Pons (tissue), 1 donor: ENCODE measurements at places on chromosomes 3 and 15.

- DNase-seq, result no peak
These were observed 93.0 kb downstream of the MEIS2 start for GRCh38 chr15:37007301-37007700.

GRCh38 chr3:166957121-166957520 is 423.0 kb downstream of the ZBBX start:
- DNase-seq, result no peak

DNA sequence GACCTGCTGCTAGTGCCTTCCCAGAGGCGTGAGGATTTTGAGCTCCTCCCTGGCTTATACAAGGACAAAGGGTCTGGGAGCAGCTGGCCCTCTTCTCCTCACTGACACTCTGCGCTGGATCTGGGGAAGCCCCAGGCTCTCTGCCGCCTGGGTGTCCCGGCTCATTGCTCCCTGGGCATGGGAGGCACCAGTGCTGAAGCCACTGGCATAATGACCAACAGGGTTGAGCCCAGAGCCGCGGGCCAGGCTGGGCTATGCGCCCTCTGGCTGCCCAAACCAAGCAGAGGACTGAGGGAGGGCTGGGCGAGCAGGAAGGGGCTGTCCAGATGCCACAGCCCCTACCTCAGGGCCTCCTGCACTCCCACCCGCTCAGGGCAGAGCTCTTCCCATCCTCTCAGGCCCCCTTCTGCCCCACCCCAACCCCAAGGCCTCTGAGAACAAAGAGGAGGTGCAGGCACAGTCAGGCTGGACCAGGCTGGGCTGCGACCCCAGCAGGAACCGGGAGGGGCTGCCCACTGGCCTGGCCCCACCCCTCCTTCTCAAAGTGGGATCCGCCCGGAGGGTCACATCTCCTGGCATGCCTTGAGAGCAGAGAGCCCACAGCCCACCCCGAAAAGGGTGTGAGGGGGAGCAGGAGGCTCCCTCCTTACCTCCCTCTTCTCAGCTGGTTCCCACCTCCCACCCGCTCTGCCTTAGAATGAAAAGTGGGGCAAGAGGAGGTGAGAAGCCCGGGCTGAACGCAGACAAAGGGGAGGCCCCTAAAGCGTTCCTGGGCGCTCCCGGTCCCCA is 1.6 kb downstream of the LINGO1 start:
- DNase-seq, result peak; percentile 79

DNA sequence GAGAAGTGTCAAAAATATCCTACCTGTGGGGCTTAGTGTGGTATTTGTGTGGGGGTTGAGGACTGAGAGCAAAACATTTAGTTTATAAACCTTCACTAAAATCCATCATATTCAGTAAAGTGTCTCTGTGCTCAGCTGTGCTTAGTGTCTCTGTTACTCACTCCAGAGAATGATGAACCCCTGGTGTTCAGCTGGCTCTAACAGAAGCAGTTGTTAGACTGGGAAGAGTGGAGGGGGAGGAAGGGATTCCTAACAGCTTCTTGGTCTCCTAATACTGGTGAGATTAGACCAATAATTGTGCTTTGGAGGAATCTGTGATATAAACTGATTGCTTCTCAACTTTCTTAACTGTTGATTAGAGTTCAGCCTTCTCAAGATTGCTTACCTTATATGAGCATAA is 1123.5 kb downstream of the ROBO2 start:
- no peak for DNase-seq

GRCh38 chr3:195035345-195036202 is 235.4 kb downstream of the XXYLT1 start:
- no peak for DNase-seq

GRCh38 chr3:134601539-134602439 is 49.0 kb downstream of the KY start:
- DNase-seq, result peak; percentile 81
